Spleen (tissue), 13 donors: ENCODE measurements at places on chromosomes 4 and X.

DNA sequence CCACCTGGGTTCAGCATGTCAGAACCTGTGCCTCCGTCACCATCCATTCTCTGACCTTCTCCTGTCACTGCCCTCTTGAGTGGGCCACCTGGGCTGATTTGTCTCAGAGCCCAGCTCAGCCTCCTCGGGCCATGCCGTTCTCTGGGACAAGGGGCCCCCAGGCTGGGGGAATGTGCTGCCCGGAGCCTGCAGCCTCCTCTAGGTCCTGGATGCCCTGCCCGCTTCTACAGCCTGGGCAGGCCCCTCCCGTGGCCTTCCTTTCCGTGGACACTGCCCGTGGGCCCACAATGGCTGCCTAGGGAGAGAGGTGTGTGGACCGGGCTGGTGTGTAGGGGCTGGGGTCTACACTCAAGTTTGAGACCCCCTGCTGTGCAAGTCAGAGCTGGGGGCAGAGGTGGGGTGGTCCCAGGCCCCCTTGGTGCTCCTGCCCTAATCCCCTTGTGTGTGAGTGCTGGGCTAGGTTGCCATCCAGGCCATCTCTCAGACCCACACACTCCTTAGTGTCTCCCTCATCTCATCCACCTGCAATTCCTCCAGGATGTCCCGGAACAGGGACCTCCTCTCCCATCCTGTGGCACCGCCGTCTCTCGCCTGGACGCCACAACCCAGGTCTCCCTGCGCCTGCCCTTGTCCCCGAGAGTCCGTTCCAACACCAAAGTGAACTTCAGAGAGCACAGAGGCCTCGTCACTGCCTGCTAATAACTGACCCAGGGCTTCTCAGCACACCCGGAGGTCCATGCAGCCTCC lies 12.4 kb downstream of the PSAPL1 start:
- no peak overlapping the region for H3K4me3 ChIP-seq
- no peak overlapping the region for H3K27ac ChIP-seq
- no peaks in the 10 kb centered on the region for H3K27me3 ChIP-seq
- peaks cover 4% of the 10 kb centered on the region for H3K4me1 ChIP-seq

- no peaks in the 10 kb centered on the region for H3K27me3 ChIP-seq
- no peak overlapping the region for H3K27ac ChIP-seq
- H3K36me3 ChIP-seq, result no peaks in the 10 kb centered on the region
- H3K4me1 ChIP-seq, result no peaks in the 10 kb centered on the region
- DNase-seq, result no peak
- H3K4me3 ChIP-seq, result no peak overlapping the region
Measured at GRCh38 chr4:53512608-53513007, 78.7 kb downstream of the LNX1 start.

- peak within 1 kb of the TSS; percentile 60 for H3K27ac ChIP-seq
- peak within 1 kb of the TSS; percentile 30 for H3K4me3 ChIP-seq
- no peaks in the 10 kb centered on the region for H3K27me3 ChIP-seq
- no peaks in the 10 kb centered on the region for H3K36me3 ChIP-seq
- H3K4me1 ChIP-seq, result no peaks in the 10 kb centered on the region
Measured at GRCh38 chrX:56232221-56233082, at the start of gene KLF8. Gene KLF8 (plus strand): TSS chrX:56232356. CDS start chrX:56233335, 979 bp downstream.

DNA sequence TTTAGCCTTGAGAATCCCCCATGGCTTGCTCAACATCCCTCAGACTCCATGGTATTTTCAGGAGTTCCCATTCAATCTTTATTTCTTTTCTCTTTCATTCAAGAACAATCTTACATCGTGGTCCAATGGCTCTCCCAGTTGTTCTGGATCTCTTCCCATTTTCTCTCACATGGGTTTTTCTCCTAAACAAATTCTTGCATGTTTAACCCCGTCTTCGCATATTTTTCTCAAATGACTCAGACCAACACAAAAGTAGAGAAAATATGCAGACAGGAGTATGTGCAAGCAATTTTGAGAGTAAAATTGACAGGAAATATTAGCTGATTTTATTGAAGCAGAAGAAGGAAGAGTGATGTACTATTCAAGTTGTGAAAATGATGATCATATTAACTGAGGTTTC lies 396.4 kb upstream of the TRAM1L1 start:
- DNase-seq, result no peak
- no peaks in the 10 kb centered on the region for H3K36me3 ChIP-seq
- H3K4me1 ChIP-seq, result no peaks in the 10 kb centered on the region
- H3K27me3 ChIP-seq, result no peaks in the 10 kb centered on the region
- H3K4me3 ChIP-seq, result no peak overlapping the region

DNA sequence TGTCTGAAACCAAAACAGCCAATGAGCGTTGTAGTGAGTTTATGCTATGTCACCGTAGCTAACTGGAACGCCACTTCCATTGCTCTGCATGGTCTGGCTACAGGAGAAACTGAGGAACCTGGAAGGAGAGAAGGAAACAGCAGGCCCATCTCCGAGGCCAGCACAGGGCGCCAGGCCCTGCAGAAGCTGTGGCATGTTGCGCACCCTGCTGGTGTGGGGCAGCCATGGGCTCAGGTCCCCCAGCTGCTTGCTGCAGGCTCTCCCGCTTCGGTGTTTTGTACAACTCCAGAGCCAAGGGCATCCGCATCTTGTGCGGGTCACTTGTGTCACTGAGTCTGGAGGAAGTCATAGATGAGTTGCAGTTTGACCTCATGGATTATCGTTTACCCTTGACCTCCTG lies 89.2 kb downstream of the AFAP1 start:
- H3K27ac ChIP-seq, result no peak overlapping the region
- no peaks in the 10 kb centered on the region for H3K27me3 ChIP-seq
- peaks cover 30% of the 10 kb centered on the region for H3K36me3 ChIP-seq
- no peak for DNase-seq

DNA sequence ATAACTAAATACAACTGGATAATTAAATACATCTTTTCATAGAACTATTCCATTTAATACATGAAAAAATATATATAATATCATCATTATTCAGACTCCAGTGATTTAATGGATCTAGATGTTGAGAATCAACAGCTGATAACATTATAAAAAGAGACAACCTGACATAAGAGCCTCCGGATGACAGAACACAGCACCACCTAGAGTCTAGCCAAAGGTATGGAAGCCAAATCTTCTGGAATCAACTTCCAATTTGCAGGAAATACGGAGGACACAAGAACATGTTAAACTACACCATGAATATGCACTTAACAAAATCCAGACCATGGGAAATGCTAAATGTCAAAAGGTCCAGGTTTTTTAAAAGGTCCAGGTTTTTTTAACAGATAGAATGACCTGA lies 55.0 kb downstream of the LRBA start:
- H3K36me3 ChIP-seq, result no peaks in the 10 kb centered on the region
- H3K4me3 ChIP-seq, result no peak overlapping the region
- no peaks in the 10 kb centered on the region for H3K27me3 ChIP-seq
- DNase-seq, result no peak

DNA sequence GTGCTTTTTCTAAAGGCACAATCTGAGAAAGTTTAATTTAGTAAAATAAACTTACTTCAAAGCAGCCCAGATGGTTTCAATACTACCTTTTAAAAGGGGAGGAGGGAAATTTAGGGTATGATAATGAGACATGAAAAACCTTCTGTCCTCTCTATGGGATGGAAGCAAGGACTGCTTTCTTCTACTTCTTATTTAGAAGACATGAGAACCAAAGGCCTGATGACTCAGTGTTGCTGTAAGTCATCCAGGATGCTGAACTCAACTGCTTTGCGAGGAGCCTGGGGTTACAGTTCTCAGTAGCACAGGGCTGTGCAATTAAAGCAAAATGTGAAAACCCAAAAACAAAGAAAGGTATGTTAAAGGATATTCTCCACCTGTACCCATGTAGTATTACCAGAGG lies 140.8 kb upstream of the EDNRA start:
- no peaks in the 10 kb centered on the region for H3K27me3 ChIP-seq
- DNase-seq, result no peak
- H3K4me1 ChIP-seq, result no peaks in the 10 kb centered on the region
- no peak overlapping the region for H3K27ac ChIP-seq
- H3K4me3 ChIP-seq, result no peak overlapping the region

- H3K4me1 ChIP-seq, result no peaks in the 10 kb centered on the region
- H3K27me3 ChIP-seq, result no peaks in the 10 kb centered on the region
- no peak overlapping the region for H3K4me3 ChIP-seq
- no peaks in the 10 kb centered on the region for H3K36me3 ChIP-seq
- no peak overlapping the region for H3K27ac ChIP-seq
Measured at GRCh38 chr4:184681916-184682315, 32.4 kb downstream of the PRIMPOL start.

GRCh38 chr4:31417040-31417439 lies 696.9 kb downstream of the PCDH7 start:
- H3K27ac ChIP-seq, result no peak overlapping the region
- DNase-seq, result no peak
- no peaks in the 10 kb centered on the region for H3K27me3 ChIP-seq

- H3K27me3 ChIP-seq, result no peaks in the 10 kb centered on the region
- peak overlapping the region; percentile 56 for H3K4me3 ChIP-seq
- H3K36me3 ChIP-seq, result no peaks in the 10 kb centered on the region
- H3K4me1 ChIP-seq, result peaks cover 30% of the 10 kb centered on the region
- DNase-seq, result peak; percentile 83
- peak overlapping the region; percentile 91 for H3K27ac ChIP-seq
Measured at GRCh38 chrX:1535241-1536041, 1.5 kb downstream of the P2RY8 start.

DNA sequence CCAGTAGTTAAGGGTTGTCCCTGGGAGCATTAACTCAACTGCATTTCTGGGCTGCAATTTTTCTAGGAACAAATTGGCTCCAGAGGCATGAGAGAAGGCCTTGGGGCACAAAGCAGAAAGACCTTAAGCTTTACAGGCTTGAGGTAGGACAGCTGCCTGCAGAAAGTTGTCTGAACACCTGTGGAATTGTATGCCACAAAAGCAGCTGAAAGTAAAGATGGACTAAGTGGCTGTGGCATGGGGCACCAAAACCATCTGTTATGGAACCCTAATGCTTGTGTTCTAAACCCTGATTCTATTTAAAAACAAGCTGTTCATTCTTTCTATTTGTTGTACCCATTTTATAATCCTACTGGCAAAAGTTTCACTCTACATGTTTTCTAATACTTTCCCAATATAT lies 515.2 kb downstream of the GLUD2 start:
- H3K27ac ChIP-seq, result no peak overlapping the region
- H3K27me3 ChIP-seq, result no peaks in the 10 kb centered on the region
- H3K4me1 ChIP-seq, result no peaks in the 10 kb centered on the region
- H3K4me3 ChIP-seq, result no peak overlapping the region
- DNase-seq, result no peak

DNA sequence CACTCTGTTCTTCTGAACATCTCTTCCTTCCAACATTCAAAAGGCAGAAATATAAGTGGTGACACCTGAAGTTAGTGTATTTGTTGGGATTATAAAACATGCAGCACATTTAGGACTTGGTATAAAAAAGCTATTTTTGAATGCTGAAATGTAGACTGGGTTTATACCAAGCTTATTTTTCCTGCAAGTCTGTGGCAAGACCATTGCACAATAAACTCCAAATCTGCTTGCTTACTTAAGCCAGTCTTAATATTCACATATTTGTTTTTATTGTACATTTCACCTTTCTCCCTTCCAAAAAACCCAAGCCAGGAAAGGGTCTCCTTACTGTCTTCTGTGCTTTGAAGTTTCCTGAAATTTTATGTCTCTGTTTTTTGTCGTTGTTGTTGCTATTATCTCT lies 63.7 kb downstream of the FHIP1A start:
- H3K4me3 ChIP-seq, result no peak overlapping the region
- no peaks in the 10 kb centered on the region for H3K4me1 ChIP-seq

GRCh38 chrX:133836561-133836960 lies 148.8 kb downstream of the GPC3 start:
- no peaks in the 10 kb centered on the region for H3K4me1 ChIP-seq
- H3K27me3 ChIP-seq, result no peaks in the 10 kb centered on the region
- H3K27ac ChIP-seq, result no peak overlapping the region
- no peaks in the 10 kb centered on the region for H3K36me3 ChIP-seq
- H3K4me3 ChIP-seq, result no peak overlapping the region
- no peak for DNase-seq
